ENCODE measurements at places on chromosomes 13 and 19.

DNA sequence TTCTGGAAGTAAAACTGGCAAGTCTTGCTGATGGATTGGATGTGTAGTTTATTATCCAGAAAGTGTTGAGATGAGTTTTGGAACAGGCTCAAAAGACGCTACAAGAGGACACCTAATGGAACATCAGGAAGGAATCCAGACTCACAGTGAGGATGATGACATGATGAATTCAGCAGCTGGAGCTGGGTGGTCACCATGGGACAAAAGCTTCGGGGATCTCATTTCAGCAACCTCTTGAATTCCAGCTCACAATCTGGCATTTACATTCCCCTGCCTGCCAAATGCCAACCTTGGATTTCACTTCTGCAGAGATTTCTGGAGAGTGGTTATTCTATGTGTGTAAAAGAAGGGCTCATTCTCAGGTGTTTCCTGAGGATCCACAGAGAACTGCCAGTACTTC is 288.0 kb upstream of the TMTC4 start:
- DNase-seq: no peak

- peak; percentile 51 for DNase-seq
These were observed 1.1 kb downstream of the RBM26 start for GRCh38 chr13:79404985-79405384.

DNA sequence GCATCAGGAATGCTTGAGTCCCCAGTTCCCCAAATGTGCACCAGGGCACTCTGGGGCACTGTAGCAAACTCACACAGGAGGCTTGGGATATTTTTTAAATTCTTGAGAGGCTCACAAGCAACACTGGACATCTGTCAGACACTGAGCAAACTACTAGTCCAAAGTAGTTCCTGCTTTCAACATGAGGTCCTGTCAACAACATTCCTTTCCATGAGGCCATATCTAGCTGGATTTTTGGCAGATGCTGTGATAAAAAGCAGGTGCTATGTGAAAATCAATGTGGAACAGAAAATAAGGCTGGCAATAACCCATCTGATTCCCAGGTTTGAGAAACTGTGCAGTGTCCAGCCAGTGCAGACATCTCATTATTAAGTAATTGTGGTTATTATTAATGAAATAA is 50.5 kb downstream of the STARD13 start:
- DNase-seq: no peak

GRCh38 chr19:38697641-38698071 is 46.6 kb downstream of the CAPN12 start:
- DNase-seq: no peak

DNA sequence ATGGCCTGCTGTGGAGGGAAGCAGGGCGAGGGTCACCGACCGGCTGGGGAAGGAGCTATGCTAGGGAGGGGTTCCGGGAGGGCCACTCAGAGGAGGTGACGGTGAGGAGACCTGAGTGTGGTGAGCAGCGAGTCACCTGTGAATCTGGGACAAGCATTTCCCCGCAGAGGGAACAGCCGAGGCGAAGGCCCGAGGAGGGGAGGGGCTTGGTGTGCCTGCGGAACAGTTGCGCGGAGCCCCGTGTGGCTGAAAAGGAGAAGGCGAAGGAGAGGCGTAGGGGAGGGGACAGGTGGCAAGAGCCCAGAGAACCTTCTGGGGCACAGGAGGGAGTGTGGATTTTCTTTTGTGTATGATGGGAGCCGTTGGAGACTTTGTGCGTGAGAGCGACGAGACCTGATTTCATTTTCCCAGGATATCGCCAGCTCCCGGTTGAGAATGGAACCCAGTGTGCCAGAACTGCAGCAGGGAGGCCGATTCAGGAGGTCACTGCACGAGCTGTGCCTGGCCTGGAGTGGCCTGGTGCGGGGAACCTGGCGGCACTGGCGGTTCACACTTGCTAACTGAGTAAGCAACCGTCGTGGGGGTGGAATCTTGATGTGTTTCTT is 117.7 kb upstream of the ZNF507 start:
- DNase-seq: no peak

DNA sequence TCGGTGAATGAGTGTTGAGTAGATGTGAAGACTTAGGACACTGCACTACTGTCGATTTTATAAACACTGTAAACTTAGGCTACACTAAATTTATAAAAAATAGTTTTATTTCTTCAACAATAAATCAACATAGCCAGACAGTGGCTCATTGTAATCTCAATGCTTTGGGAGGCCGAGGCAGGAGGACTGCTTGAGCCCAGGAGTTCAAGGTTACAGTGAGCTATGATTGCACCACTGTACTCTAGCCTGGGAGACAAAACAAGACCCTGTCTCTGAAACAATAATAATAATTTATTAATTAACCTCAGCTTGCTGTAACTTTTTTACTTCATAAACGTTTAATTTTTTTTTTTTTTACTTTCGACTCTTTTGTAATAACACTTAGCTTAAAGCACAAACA is 34.4 kb downstream of the ATP7B start:
- no peak for DNase-seq

DNA sequence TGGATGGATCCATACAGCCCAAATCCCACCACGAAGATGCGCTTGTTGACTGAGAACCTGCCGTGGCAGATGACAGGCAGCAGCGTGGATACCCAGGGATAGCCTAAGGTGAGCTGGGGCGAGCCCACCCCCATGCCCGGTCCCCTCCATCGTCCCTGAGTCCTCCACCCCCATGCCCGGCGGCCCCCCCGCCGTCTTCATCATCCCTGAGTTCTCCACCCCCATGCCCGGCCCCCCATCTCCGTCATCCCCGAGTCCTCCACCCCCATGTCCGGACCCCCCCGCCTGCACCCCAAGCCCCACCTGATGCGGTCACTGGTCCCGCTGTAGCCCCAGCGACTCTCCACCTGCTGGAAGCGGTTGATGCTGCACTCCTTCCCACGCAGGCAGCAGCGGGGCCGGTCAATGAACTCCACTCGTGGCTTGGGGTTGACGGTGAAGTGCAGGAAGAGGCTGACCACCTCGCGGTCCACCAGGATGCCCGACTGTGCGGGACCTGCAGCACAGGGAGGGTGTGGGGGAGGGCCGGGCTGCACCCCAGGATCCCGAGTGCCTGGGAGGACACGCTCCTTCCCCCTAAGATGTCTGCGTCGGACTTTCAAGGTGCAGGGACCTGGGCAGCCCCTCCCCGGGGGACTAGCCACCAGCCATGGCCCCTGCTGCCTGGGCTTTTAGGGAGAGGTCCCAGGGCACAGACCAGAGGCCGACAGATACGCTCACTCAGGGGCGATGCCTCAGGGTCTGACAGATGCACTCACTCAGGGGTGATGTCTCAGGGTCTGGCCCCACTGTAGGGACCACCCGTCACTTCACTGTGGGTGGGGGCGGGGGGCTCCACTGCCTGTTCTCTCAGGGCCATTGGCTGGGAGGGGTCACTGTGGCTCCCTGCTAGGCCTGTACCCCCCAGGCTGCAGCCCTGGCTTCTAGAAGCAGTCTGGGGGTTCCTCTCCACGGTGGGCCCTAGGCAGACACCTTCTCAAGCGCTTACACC is 28.0 kb downstream of the BTBD2 start:
- DNase-seq: no peak

DNA sequence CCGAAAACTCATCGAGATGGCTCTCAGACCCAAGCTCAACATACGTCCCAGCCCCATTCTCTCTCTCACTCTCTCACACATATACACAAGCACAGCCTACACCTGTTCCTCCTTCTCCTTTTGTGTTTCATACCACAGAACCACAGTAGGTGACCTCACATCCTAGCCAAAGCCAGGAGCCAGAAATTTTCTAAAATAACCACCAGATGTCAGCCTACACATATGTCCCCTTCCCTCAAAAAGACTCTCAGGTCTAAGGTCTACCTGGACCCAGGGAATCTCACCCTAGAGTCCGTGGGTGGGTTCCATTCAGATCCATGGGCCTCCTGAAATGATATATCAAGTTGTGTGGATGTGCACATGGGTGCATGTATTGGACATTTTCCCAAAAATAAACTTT is 104.2 kb upstream of the IPO5 start:
- no peak for DNase-seq

DNA sequence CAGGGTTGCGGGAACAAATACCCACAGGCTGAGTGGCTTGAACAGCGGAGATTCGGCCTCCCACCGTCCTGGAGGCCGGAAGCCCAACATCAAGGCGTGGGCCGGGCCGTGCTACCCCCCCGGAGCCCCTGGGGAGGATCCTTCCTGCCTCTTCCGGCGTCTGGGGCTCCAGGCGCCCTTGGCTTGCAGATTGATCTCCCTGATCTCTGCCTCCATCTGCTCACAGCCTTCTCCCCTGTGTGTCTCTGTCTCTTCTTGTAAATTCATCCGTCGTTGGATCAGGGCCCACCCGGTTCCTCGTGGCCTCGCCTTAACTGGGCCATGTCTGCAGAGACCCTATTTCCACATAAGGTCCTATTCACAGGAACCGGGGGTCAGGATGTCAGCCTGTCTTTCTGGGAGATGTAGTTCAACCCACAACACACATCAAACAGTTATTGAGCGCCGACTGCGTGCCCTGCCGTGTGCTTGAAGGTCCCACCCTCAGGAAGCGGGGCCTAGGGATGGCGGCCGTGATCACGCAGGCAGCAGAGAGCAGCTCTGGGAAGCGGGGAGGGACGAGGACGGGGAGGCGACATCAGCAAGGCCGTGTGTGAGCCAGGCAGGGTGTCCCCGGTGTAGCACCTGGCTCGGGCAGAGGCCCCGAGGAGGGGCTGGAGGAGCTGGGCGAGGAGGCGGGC is 21.3 kb downstream of the HCN2 start:
- DNase-seq: peak; percentile 59

DNA sequence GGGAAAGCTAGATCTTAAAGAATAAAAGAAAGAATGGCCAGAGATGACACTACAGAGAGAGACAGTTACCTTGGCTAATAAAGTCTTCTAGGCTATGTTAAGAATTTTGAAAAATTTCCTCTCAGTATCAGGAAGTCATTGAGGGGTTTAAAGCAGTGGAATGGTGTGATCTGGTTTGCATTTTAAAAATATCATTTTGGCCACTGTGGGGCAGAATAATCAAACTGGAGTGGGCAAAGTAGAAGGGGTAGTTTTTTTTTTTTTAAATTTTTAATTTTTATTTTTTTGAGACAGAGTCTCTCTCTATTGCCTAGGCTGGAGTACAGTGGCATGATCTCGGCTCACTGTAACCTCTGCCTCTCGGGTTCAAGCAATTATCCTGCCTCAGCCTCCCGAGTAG is 4.4 kb upstream of the CNMD start:
- DNase-seq: no peak

GRCh38 chr19:15897738-15898276 is at the start of gene CYP4F2:
Gene CYP4F2 (minus strand): TSS chr19:15898074. CDS start chr19:15897611, 463 bp downstream.
- no peak for DNase-seq

- DNase-seq: no peak
These were observed 953.2 kb downstream of the DIAPH3 start for GRCh38 chr13:59210543-59210942.

DNA sequence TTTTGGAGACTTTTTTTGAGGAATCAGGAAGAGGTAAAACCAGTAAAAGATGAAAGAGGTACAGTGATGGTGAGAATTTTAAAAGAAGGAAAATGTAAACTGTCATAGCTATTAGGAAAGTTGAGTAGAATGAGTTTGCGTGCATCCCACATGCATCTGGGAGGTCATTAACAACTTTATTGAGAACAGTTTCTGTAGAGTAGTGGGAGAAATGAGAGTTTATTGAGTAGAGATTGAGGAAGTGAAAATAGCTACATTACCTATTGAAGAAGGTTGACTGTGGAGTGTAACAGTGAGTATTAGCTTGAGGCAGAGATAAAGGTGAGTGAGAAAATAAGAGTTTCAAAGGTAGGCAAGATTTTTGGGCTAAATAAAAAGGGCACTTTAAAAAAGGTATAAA is 38.7 kb downstream of the BRCA2 start:
- DNase-seq: no peak

GRCh38 chr13:110130431-110130830 is 176.5 kb downstream of the COL4A1 start:
- no peak for DNase-seq

DNA sequence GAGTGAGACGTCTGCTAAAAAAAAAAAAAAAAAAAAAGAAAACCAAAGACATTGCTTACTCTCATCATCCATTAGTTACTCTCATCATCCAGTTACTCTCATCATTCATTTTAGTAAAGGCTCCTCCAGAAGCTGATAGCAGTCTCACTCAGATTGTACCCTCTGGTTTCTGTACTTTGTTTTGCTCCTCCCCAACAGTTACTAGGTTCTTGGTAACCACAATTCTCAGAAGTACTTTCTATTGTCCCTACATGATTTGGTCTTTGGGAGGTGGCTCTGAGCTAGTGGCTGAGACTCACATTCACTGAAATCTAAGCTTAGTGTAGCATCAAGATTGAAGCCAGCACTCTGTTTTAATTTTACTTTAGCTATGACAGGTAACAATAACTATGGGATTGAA is 14.3 kb downstream of the ERICH4 start:
- DNase-seq: no peak

GRCh38 chr13:78820541-78820940 is 161.6 kb upstream of the OBI1 start:
- no peak for DNase-seq

- no peak for DNase-seq
These were observed 1348.6 kb upstream of the SLC10A2 start for GRCh38 chr13:104414771-104415170.

GRCh38 chr13:23993680-23993985 is 96.3 kb upstream of the C1QTNF9B start:
- DNase-seq: no peak

DNA sequence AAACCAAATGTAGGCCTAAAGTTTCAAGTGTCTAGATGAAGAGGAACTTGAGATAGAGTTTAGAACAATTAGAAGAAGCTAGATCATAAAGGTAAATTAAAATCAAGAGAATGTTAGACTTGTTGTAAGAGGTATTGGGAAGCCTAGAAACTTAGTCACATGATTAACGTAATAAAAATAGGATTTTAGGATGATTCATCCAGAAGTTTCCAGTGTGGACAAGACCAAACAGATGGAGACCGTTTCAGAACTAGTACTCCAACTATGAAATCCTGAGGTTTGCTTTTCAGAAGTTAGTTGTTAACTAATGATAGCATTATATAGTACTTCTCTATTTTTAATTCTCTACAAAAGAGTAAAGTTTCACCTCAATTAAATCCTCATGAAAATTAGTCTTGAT is 104.9 kb downstream of the MZT1 start:
- DNase-seq: no peak

GRCh38 chr13:33135097-33135496 is 118.9 kb downstream of the KL start:
- DNase-seq: no peak

GRCh38 chr19:18521692-18522123 is at the start of gene ELL:
Gene ELL (minus strand): TSS chr19:18522070. CDS start chr19:18522055, 15 bp downstream.
- no peak for DNase-seq

DNA sequence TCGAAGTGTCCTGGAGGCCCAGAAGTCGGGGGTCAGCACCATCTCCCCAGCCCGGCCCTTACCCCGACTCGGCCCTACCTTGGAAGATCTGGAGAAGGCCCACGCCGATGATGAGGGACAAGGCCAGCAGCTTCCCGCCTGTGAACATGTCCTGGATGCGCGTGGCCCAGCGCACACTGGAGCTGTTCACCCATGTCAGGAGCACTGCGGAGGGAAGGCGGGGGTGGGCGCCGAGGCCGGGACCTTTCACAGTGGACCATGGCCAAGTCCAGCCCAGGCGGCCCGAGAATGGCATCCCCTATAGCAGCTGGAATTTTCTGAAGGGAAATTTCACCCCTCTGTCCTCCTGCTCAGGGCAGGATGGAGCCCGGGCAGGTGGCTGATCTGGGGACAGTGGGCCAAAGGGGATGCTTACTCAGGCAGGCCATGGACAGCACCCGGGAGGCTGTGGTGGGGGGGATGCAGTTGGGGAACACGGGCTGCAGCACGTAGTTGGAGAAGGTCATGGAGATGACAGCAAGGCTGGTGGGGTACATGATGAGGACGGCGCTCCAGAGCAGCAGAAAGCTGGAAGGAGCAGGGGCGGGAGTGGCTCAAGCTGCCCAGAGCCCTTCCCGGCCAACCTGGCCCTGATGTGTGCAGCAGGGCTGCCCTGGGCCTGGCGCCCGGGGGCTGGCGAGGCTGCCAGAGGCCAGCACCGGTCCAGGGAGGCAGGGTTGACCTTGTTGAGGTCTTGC is 13.0 kb downstream of the SLC7A10 start:
- no peak for DNase-seq

Data from activated CD4-positive, alpha-beta T cell treated with anti-CD3 and anti-CD28 coated beads, Interleukin-2, amount 50 U/mL, for 48 hours (primary cell).